ENCODE measurements at places on chromosomes 12 and 14. TPM values are rescaled to one million over a fixed set of nuclear protein-coding genes. Genes with fewer than 3 reads are reported as not detected.

The PTPN21 gene
- polyA plus RNA-seq: 39.4 TPM

The KRT74 gene
- polyA plus RNA-seq: not detected

The OTX2 gene
- polyA plus RNA-seq: not detected

The C12orf60 gene
- polyA plus RNA-seq: 4.6 TPM

The ADAMTS20 gene
- 0.74 TPM for polyA plus RNA-seq

The PRPH gene
- polyA plus RNA-seq: 0.47 TPM

The HECTD1 gene
- polyA plus RNA-seq: 185 TPM

The SVOP gene
- polyA plus RNA-seq: 0.12 TPM

- no peak for DNase-seq
Measured at GRCh38 chr12:96327346-96327745, 72.9 kb downstream of the CDK17 start.

DNA sequence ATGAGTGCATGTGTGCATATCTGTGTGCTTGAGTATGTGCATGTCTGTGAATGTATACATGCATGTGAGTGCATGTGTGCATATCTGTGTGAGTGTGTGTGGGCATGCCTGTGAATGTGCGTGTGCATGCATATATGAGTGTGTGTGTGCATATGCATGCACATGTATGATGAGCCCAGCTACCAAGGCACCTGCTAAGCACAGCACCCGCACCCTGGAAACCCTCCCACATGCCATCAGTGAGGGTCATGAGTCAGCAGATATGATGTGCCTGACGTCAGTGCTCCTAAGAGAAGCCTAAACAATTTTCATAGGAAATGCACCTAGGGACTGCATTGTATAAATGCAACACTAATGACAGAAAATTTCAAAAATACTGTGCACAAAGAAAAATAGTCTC, 151.1 kb downstream of the KIF26A start:
- no peak for DNase-seq

DNA sequence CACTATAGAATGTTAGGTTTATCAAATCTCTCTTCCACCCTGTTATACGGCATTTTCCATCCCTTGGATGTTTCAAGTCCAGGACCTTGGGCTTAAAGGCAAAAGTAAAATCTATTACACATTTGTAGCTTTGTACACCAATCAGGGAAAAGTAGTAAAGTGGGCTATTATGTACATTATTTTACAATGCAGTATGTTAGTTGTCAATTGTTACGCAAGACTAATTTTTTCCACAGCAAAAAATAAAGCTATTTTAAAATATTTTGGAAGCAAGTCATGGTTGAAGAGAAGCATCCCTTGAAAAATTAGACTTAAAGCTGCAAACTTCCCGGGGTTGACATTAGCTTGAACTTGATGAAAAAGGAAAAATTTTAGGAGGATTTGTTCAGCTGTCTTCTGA, 476.2 kb downstream of the DIO2 start:
- DNase-seq: no peak

DNA sequence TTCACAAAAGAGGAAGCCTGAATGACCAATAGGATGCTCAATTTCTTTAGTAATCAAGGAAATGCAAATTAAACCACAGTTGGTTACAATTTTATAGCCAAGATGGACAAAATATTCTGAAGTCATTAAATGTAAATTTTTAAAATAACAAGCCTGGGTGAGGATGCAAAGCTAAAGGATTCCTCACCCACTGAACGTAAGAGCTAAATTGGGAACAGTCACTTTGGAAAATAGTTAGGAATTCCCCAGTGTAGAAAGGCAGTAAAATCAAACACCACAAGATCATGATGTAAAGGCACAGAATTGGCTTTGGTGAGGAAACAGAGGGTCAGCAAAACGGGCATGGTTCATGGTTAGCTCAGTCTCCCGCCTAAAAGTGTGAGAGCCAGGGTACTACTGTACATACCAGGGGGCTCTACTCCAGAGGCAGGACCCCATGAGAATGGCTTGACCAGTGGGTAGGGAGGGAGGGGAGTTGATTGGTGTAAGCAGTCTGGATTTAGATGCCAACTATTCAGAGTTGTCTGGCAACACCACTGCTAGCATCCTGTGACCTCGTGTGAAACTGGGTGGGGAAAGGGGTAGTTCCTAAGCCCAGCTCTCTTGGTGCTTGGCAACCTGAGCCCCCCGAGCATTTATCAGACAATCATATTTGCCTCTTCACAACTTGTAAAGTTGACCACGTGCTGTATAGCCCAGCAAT, 213.4 kb upstream of the EGLN3 start:
- no peak for DNase-seq

- DNase-seq: no peak
Measured at GRCh38 chr12:109963743-109964429, 32.3 kb downstream of the GIT2 start.

- no peak for DNase-seq
Measured at GRCh38 chr12:43740511-43741100, 18.0 kb downstream of the PUS7L start.

Measured in renal pelvis (tissue), 12 donors.